A549 treated with RU486 at 1 μM for 4 hours (cell line): ENCODE measurements at places on chromosomes 5 and 9. TPM values are rescaled to one million over a fixed set of nuclear protein-coding genes. Genes with fewer than 3 reads are reported as not detected.

Gene MARCHF3
- 0.88 to 1.3 TPM (median 0.95 TPM) in 5 replicates for total RNA-seq

Gene CNTFR
- total RNA-seq: 0.08 to 0.22 TPM (median 0.14 TPM) in 3 of 5 replicates, not detected in the others

Gene PCYOX1L
- 2.4 to 3.0 TPM (median 2.5 TPM) in 5 replicates for total RNA-seq

Gene JADE2
- 22.5 to 28.8 TPM (median 26.9 TPM) in 5 replicates for total RNA-seq

Gene NUTM2F
- total RNA-seq: not detected in 5 replicates

Gene PRDM9
- not detected in 5 replicates for total RNA-seq

Gene IL5
- not detected in 5 replicates for total RNA-seq

Gene FOXI1
- not detected in 5 replicates for total RNA-seq

Gene NDUFS4
- total RNA-seq: 106 to 146 TPM (median 119 TPM) in 5 replicates

Gene TAF11L13
- not detected in 5 replicates for total RNA-seq

Gene WDR31
- total RNA-seq: 0.88 to 1.3 TPM (median 1.2 TPM) in 5 replicates

Gene PLPP7
- not detected in 5 replicates for total RNA-seq

Gene CWC27
- 12.7 to 19.0 TPM (median 15.6 TPM) in 5 replicates for total RNA-seq

Gene C5orf22
- total RNA-seq: 10.3 to 16.4 TPM (median 13.7 TPM) in 5 replicates

Gene LRRC14B
- total RNA-seq: not detected in 5 replicates

Gene LCN1
- total RNA-seq: not detected in 5 replicates

Gene CCL27
- total RNA-seq: 0.22 to 0.41 TPM (median 0.23 TPM) in 3 of 5 replicates, not detected in the others

Gene PRRX2
- 3.1 to 8.8 TPM (median 7.9 TPM) in 5 replicates for total RNA-seq

Gene ABLIM3
- total RNA-seq: 8.2 to 10.3 TPM (median 8.5 TPM) in 5 replicates

Gene FREM1
- total RNA-seq: not detected in 5 replicates

Gene GLRX
- 51.0 to 92.9 TPM (median 64.6 TPM) in 5 replicates for total RNA-seq

Gene TRIP13
- 60.8 to 66.9 TPM (median 66.4 TPM) in 5 replicates for total RNA-seq
